Activated T-helper 17 cell treated with anti-CD3 and anti-CD28 coated beads, Interleukin-2, amount 50 U/mL, for 72 hours (primary cell): ENCODE measurements at places on chromosomes 16 and 17. TPM values are rescaled to one million over a fixed set of nuclear protein-coding genes. Genes with fewer than 3 reads are reported as not detected.

Gene HBQ1
- total RNA-seq, result not detected

DNA sequence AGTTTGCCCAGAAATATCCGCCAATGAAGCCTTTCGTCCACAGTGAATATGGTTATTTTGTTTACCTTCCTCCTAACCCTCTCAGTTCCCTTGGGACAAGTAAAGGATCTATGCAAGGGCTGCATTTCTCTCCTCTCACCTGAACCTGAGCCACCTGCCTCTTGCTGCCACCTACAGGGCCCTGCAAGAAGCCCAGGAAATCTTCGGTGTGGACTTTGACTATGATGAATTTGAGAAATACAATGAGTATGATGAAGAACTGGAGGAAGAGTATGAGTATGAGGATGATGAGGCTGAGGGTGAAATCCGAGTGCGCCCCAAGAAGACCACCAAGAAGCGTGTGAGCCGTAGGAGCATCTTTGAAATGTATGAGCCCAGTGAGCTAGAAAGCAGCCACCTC, 14.0 kb downstream of the SUPT6H start:
- ATAC-seq, result no peak

GRCh38 chr17:42698736-42699414, 16.5 kb downstream of the CNTNAP1 start:
- ATAC-seq, result no peak

GRCh38 chr16:29962344-29962994, 590 bp downstream of the TMEM219 start:
- ATAC-seq, result no peak

DNA sequence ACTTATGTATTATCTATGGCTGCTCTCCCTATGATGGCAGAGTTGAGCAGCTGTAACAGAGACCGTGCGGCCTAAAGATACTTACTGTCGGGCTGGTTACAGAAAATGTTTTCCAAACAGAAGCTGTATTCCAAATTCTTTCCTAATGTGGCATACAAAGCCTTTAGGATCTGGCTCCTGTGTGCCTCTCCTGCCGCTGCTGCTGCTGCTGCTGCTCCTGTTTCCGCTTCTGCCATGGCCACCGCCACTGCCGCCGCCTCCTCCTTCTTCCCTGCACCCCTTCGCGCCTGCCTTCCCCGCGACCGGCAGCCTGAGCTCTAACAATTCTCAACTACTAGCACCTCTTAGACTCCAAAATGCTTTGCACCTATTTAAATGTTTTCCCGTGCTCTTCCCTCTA, 263.9 kb upstream of the TBX2 start:
- ATAC-seq, result no peak

DNA sequence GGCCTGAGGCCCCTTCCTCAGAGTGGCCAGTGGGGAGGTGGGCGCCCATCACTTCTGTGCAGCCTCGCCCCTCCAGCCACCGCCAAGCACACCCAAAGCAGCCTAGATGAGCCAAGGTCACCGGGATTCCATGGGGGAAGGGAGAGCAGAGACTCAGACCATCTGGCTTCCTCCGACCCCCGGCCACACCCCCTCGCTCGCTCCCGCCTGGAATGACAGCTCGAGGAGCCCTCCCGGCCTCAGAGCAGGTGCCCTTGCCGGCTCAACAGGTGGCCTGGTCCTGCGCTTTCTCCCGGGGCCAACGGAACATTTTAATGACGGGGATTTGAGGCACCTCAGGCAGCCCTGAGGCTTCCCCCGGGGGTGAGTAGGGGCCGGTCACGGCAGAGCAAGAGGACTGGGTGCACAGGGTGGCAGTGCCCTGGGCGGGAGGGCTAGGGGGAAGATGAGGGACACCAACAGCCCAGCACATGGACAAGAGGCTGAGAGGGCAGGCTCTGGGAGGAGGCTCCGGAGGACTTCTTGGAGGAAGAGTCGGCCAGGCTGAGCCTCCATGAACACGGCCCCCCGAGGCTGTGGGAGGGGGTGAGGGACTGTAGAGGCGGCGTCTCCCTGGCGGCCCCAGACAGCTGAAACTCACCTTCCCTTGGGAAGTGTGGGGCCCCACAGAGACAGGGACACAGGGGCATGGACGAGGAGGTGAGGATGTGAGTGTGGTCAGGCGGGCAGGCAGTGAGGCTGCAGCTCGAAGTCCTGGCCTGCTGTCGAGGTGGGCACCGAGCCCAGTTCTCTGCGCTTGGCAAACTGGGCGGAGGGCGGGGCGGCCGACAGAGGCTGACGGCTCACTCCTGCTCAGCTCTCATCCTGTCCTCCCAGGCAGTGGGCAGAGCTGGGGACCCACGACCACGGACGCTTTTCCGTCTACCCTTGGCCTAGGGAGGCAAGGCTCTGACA, 12.5 kb upstream of the C1QTNF8 start:
- no peak for ATAC-seq

DNA sequence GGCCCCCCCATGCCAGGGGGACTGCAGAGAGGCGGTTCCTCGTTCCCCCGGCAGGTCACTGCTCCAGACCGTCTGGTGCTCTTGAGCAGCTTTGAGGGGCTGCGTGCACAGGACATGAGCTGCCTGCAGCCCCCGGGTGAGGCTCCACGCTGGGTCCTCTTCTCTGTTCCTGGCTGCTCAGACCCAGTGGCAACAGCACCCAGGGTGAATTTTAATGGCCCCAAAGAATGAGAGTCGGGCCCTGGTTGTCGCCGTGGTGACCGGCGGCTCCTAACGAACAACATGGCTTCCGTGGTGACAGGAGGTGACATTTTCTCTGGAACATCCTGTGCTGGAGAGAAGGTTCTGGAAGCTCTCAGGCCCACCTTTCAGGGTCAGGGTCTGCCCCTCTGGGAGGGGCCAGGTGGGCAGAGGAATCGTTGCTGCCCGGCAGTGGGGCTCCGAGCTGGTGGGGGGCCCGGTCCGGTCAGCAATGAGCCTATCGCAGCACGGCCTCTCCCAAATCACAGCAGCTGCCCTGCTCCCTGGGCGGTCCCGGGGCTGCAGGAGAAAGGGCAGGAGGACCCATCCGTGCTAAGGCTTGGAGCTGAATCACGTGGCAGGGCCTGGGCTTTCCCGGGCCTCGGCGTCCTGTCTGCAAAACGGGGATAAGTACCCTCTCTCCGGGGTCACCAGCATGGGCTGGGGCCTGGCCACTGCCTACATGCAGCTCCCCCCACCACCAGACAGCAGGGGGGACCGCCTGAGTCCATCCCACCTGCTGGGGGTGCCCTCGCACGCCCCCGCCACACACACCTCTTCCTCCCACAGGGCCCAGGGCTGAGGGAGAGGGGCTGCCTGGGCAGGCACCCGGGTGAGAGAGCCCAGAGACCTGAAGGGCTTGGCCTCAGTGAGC, 3.4 kb upstream of the C1QTNF8 start:
- no peak for ATAC-seq

DNA sequence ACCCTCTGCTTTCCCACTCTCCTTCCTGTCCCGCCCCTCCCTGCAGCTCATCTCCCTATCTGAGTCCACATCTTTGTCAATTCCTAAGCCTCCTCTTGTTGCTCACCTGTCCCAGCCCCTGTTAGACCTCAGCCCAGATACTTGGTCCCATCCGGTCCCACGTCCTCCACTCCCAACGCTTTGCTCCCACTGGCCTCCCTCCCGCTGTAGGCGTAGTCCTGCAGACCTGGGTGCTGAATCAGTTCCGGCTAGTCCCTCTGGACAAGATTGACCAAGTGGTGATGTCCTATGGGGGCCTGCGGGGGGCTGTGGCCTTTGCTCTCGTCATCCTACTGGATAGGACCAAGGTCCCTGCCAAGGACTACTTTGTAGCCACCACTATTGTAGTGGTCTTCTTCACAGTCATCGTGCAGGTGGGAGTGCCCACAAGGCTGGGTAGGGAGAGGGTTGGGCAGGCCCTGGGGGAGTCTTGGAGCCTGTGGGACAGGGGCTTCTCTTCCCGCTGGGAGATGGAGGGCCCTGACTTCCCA, 8.0 kb downstream of the SLC9A5 start:
- no peak for ATAC-seq

DNA sequence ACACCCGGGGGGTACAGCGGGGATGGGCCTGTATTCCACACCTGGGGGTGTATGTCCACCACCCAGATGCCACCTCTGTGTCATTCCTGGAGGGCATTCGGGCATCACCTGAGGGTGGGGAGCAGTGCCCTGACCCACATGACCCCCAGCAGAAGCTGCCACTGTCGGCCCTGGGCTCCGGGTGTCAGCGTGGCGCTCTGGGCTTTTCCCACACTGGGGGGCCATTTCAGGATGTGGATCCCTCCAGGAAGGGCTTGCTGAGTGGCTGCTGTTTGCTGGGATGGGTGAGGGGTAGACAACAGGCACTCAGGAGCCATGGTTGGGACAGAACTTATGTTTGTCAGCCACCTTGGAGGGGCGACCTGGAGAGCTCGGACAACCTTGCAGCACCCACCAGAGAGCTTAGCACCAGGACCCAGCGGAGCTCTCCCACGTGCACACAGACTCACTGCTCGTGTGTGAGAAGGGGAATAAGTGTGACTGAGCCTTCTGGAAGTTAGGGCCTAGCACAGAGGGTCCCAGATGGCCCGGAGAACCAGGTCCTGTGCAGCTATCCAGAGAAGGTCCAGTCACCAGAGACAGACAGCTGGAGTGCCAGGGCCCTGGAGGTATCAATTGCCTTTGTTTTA, 102.7 kb downstream of the METRNL start:
- no peak for ATAC-seq

- ATAC-seq, result no peak
These were observed 117.5 kb downstream of the ASIC2 start for GRCh38 chr17:33175562-33175961.

- ATAC-seq, result no peak
These were observed 194.9 kb upstream of the TNRC6C start for GRCh38 chr17:77763575-77763974.

- ATAC-seq, result no peak
These were observed 6.9 kb downstream of the ZNF469 start for GRCh38 chr16:88389621-88390160.

DNA sequence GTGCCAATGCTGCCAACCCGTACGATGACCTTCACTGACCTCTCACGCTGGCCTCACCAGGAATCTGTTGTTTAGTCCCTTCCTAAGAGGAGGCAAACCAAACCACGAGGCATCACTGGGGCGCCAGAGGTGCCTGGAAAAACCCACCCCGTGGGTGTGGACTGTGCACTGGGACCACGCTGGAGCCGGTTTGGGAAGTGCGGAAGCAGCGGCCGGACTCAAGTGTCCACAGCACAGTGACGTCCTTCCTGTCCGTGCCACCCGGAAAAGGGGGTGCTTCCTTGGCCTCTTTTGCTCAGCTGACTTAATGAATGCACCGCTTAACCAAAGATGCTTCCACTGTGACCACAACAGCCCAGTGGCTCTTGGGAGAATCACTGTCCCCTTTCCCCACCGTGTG, 9.0 kb upstream of the KIF19 start:
- ATAC-seq, result no peak

DNA sequence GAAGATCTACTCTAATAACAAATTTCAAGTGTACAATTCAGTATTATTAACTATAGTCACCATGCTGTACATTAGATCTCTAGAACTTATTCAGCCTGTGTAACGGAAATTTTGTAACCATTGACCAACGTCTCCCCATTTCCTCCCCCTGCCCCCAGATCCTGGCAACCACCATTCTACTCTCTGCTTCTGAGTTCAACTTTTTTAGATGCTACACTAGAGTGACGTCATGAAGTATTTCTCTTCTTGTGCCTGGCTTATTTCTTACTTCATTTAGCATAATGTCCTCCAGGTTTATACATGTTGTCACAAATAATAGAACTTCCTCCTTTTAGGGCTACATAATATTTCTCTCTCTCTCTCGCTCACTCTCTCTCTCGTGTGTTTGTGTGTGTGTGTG, 157.5 kb downstream of the ANKFN1 start:
- no peak for ATAC-seq

Gene GPR142
- not detected for total RNA-seq

DNA sequence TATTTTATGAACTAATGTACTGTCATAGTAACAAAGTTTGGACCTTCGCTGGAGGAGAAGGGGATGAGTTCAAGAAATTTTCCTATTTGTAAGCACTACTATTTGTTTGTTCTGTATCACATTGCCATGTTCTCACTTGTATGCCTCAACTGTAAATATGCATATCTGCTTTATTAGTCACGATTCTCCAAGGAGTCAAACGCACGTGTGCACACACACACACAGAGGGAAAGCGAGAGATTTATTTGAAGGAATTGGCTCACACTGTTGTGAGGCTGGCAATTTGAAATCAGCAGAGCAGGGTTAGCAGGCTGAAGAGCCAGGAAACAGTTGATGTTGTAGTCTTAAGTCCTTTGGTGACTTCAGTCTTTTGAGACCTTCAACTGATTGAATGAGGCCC, 24.9 kb upstream of the MYH2 start:
- no peak for ATAC-seq

Gene SLC46A1
- total RNA-seq, result 2.5 TPM
